K562 (cell line): ENCODE measurements at places on chromosomes 1 and 21.

DNA sequence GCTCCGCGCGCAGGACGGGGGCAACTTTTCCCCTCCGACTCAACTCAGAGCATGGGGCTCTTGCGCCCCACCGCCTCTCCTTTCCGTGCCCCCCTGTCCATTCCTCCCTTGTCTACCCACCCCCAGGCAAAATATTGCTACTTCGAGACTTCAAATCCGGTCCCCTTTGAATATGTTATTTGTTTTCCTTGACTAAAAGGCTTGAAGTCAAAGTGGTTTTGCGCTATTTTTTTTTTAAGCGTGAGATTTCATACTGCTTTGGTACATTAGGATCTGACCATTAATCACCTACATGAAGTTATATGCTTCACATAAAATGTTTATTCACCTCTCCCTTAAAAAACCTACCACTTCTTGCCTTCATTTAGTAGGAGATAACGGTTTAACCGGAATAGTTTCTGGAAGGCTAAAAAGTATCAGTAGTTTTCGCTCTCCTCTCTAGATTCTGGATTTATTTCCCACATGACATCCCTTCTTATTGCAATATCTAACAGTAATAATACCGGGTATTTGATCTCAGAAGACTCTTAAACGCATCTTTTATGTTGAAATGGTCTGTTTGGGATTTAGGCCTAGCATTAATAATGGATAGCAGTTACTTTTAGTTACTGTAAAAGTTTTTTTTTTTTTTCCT, 1.6 kb downstream of the NFIA start:
- no peak for DNase-seq

DNA sequence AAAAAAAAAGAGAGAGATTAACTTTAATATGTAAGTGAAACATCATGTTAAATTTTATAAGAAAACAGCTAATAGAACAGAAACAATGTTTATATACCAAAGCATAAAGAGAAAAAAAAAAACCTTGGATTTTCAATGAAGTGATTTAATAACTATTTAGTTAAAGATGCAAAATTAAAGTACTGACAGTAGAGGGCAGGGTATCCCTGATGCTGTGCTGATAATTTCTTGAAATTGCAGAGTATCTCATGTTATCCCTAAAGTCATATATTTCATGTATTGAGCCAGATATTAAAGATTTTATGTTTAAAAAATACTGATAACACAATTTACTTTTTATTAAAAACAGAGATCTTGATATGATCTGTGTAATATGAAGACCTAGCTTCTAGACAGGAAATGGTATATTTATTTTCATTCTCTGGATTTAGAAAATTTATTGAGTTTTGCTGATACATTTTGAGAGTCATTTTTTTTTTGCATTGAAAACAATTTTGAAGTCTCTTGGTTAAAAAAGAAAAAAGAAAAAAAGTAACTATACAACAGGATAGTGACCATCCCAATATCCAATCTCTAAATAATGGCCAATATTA, 273.2 kb downstream of the USP25 start:
- DNase-seq: no peak

DNA sequence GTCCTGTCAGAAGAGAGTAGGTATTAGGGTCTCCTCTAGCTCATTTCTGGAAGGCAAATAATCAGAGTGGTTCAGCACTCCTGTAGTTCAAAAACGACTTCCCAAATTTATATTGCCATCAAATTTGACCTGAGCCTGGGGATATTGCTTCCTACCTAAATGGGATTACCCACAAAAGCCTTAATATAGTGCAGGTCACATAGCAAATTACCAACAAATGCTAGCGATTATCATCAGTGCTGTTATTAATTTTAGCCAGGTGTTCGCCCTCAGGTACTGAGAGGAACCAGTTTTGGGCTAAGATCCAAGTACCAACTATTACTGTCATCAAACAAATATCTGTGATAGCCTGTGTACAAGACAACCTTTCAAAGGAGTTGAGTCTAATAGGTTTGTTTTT, 661.8 kb upstream of the PTBP2 start:
- DNase-seq: no peak

- no peak for DNase-seq
Observed at GRCh38 chr1:217139513-217139912, 416.3 kb upstream of the ESRRG start.

DNA sequence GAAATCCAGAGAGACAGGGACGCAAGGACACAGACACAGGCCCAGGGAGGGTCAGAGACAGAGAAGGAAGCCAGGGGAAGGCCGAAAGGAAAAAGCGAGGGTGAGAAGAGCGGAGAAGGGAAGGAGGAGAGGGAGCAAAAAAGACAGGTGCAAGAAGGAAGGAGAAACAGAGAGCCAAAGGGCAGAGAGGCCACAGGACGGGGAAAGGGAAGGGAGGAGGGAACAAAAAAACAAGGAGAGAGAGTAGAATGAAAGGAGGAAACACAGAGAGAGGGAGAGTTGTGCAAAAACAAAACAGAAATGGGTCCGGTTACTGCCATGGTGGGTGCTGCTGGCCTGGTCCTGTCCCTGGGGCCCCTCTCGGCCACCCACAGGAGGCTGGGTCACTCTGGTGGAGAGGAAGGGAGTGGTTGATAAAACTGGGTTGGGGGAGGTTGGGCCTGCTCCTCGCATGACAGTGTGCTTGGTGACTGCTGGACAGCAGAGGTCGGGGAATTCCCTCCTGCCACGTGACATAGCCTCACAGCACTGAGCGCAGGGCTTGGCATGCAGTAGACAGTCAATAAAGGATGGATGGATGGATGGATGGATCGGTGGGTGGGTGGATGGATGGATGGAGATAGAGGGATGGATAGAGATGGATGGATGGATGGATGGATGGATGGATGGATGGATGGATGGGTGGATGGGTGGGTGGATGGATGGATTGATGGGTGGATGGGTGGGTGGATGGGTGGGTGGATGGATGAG, 64.8 kb downstream of the RAP1GAP start:
- DNase-seq: no peak

DNA sequence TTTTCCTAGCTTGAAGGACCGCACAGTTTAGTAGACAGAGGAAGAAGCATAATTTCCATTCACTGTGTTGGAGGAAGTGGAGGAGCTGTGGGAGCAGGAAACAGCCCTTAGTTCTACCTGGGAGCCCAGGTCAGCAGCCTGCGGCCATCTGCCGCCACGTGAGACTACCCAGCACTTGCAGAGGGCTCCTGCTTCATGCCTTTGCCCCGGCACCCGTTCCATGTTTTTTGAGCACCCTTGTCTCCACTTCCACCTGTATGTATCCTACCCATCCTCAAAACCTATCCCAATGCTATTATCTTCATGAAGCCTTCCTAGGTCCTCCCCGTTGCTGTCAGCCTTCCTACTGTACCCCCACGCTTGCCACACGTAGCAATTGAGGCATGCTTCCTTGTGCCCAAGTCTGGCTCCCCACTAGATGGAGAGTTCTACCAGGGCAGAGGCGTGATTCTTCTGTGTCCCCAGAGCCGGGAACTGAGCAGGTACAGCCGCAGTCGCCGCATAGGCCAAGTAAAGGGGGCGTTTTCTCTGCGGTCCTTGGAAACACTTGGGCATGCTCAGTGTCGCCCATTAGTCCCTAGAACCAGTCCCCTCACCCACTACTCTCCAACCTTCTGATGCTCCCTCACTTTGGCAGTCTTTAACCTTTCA, 1.9 kb downstream of the SLC6A9 start:
- peak; percentile 70 for DNase-seq

DNA sequence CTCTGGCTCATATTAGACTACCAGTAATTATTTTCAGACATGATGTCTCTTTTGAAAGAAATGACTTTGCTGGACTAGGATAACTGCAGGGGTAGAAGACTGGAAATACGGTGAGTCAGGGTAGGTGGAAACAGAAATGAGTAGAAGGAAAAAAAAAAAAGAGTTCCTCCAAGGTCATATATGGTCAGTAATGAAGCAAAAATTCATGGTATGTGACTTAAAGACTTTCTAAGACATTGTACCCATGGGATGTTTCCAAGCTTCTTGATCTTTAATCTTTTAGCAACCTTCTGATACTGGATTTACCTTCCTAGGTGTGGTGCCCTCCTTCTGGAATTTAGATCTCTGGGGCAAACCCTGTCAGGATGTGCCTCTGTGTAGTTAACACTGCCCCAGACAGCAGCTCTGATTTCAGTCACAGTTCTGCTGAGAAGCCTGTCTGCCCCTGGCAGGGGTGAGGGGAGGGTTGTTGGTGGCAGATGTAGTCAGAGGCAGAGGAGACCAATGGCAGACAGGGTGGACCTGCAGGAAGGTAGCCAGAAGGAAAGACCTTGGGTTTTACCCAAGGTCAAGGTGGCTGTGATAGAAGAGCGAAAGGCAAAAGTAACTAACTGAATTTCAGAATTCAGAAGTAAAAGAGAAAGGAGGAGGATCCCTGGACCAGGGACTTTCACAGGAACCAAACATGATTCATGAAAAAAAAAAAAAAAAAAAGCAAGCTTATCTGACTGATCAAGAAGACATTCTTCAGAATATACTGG, 44.1 kb upstream of the BCL10 start:
- no peak for DNase-seq

DNA sequence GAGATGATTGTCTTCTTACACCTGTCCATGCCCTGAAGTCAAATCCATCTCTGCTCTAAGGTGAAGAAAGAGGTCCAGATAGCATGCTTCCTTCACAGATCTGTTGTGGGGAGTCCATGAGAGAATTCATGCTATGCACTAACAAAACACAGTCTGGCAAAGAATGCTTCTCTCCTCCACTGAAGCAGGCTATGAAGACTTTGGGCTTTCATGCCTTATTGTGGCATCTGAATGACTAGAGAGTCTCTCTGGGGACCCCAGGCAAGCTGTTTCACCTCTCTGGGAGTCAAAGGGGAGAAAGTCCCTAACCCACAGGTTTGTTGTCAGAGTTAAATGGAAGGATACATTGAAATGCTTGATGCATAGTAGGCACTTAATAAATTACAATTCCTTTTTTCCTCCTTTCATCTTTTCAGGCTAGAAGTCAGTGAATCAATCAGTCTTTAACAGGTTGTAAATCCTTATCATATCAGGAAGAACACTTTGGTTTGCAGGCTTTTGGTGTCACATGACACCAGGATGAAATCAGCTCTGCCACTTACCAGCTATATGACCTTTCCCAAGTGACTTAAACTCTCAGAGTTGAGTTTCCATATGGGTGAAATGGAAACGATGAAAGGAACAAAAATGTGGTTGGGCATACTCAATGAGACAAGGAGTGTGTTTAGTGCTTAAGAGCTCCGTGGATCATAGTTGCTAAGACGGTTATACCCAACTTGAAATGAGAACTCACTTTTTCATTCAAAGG, 200.1 kb upstream of the DAB1 start:
- DNase-seq: no peak
